ENCODE measurements at places on chromosomes 1 and 21.

DNA sequence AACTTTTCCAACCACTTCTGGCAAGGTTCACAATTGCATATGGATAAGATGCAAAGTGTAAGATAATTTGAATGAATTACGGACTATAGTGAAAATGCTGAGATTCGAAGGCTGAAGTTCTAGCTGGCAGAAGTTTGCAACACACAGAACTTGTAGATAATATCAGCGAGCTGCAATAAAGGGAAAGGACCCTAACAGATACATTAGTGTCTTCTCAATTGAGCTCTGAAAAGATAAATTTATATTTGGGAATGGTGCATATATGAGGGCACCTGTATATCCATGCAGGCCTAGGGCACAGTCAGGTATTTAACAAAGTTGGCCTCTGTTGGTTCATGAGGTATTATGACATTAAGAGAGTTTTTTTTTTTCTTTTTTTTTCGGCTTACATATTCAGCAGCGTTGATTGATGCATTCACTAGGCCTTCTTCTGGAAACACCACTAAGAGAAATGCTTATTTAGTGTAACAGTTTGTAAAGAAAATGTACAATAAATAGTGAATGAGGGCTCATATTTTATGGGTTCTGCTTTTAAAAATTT is 2.2 kb downstream of the NFIA start:
- no peak for ATAC-seq

DNA sequence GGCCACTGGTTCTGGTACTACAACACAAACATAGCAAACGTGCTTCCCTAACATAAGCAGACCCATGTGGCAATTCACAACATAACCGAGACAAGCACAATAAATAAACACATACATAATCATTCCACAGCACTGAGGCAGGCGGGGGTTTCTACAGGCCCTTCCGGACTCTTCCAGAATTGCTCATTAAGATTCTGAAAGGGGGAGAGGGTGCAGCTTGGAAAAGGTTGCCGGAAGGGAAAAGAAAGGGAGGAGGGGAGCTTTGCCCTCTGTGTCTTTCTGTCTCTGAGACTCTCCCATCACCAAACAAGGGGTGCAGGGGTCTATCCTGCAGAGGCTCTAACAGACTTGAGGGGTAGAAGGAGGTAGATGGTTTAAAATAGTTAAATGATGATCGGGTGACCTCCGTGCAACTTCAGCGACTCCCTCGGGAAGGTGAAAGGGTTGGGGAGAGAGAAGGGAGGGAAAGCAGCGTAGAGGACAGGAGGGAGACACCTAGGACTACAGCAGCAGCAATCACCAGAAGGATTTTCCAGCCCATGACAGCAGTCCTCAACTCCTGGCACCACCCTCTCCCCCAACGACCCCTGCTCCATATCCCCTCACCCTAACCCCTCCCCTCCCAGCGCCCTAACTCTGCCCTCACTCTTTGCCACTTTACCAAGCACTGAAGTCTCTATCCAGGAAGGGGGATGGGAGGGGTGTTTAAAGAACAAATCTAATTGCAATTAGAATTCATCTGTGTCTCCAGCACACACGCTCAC is 365.5 kb upstream of the ESRRG start:
- no peak for ATAC-seq

DNA sequence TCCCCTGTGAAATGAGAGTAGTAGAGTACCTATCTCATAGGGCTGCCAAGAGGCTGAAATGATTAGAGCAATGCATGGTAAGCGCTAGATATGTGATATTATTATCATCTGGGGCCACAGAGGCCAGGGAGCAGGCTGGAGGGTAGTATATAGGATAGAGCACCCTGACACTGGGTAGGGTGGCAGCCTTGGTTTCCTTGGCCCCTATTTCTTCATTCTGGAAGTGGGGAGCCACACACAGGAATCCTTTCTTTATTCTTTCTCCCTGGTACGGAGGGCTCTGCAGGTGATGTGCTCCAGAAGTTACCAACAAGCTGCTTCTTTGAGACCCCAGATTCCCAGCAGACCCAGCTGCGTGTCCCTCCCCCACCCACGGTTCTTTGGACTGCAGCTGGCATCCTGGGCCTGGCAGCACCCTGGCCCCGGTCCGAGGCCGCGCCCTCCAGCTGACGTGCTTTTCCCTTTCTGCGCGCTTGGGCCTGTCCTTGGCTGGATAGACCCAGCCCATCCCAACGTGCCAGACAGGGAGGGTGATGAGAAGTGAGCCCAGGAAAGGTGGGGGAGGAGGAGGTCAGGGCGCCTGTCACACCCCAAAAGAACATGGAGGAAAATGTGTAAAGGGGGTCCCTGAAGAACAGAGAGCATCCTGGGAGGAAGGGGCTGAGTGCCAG is 18.2 kb downstream of the INAVA start:
- ATAC-seq, result peak; percentile 76

DNA sequence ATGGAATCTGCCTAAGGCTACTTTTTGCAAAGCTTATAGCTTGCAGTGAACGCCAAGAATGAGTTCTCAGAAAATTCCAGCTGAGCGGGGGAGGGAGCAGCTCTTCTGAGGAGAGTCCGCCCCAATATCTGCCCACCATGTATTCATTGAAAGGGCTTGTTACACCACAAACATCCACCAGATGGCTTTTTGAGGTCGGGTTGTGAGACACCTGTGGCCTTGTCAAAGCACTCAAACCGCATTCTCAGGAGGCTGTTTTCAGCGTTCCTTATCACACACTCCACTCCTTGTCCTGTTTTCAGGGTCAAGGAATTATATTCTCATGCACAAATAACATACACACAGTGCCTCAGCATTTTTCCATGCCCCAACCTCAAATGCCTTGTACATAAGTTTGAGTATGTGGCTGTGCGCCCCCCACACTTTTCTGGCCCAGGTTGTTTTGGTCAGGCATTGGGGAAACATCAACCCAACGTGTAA is 3.9 kb upstream of the C4BPB start:
- ATAC-seq, result peak; percentile 49

GRCh38 chr1:201590474-201590873 is 51.5 kb downstream of the NAV1 start:
- no peak for ATAC-seq

DNA sequence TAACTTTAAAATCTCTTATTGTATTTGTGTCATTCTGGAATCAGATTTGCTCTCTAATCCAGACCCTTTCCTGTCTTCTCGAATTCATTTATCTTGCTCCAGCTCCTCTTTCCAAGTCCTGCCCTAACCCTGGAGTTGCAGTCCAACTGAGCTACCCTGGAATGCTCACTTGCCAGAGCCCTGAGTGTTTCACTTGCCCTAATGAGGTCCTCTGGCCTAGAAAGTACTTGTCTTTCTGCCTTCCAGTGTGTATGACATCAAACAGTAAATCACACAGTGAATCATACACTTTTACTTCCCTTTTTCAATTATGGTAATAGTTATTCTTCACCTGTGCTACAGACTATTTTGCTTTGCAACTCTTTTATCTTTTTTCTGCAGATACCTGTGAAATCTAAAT is 96.9 kb downstream of the NEK7 start:
- peak; percentile 90 for ATAC-seq

DNA sequence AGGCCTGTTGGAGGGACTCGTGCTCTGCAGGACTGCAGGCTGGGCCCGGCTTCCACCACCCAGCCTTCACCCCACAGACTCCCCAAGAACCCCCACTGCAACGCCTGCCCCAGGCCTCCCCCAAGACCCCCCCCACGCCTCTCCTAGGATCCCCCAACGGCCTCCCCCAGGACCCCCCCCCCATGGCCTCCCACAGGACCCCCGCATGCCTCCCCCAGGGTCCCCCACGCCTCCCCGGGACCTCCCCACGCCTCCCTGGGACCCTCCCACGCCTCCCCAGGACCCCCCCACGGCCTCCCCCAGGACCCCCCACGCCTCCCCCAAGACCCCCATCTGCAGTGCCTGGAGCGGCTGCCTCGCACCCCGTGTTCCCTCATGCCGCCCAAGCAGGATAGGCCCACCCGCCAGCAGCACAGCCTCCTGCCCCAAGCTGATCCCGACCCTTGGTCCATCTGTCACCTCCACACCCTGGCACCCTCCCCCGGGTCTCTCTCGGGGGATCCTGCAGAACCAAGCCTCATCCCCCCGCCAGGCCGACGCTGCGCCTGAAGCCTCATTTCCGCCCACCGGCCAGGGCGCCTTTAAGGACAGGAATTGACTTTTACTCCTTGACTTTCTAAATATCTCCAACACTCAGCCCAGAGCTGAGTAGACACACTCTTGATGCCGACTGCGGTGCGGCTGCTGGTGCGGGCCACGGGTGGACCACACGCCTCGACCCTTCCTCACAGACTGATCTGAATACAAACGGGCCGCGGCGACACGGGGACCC is 14.1 kb upstream of the RNF223 start:
- ATAC-seq, result no peak

DNA sequence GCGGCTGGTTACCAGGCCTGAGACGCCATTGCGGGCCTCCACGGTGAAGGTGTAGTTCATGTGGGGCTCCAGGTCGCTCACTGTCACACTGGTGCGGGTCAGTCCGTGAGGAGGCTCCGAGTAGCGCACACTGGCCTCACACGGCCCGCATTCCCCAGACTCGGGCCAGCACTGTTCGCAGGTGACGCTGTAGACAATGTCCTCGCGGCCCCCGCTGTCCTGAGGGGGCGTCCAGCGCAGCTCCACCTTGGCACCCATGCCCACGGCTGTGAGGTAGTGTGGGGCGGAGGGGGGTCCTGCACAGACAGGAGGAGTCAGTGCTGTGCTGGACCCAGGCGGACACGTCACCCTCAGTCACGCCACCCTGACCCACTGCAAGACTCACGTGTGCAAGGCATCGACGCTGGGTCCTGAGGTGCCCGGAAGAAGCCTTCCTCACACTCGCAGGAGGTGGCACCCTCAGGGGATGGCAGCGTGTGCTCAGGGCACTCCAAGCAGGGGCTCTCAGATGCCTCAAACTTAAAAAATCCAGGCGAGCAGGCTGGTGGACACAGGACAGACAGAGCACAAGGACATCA is 17.9 kb downstream of the EPHA2 start:
- peak; percentile 0 for ATAC-seq

- ATAC-seq, result no peak
These were observed 126.5 kb downstream of the RHOU start for GRCh38 chr1:228861832-228862180.

- ATAC-seq, result no peak
These were observed 137.4 kb upstream of the BARHL2 start for GRCh38 chr1:90854397-90854924.

DNA sequence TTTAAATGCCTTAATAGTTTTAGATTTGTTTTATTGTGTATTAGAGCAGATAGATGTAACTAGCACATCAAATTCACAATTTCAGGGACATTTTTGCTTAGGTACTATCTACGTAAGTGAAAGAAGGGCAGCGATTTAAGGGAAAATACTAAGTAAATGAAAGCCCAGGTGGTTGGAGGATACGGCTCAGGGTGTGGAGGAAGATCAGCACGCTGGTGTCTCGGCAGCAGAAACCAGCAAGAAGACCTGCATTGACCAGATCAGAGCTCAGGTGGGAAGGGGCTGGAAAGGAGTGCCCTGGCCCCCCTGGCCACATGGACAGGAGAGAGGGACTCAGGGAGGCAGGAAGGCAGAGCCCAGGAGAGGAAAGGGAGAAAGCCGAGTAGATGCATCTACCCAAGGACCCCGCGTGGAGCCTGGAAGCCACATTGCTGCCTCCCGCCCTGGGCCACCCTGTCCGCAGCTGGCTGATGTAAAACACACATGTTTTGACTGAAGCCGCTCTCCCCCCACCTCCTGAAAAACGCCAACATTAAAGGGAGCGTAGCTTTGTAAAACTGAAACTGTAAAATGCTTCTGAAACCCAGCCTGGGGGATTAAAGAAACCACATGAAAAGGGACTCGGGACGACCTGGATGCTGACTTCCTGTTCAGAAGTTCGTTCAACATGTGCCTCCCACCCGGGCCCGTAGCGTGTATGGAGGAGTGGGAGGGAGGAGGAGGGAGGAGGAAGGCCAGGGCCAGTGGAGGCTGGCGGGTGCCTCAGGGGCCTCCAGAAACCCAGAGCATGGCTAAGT is 72.6 kb upstream of the TARDBP start:
- ATAC-seq, result no peak

DNA sequence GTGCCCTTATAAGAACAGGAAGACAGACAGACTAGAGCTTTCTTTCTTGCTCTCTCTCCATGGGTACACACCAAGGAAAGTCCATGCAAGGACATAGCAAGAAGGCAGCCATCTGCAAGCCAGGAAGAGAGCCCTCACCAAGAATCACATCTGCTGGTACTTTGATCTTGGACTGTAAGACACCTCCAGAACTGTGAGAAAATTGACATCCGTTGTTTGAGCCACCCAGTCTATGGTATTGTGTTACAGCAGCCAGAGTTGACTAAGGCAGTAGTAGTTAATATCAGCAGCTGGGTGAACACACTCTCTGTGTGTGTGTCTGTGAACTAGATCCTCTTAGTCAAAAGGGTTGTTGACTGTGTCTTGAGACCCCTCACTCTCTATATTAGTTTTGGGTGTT is 53.8 kb upstream of the PPP2R5A start:
- no peak for ATAC-seq

GRCh38 chr21:44084496-44085241 is 22.5 kb upstream of the PWP2 start:
- ATAC-seq, result no peak

DNA sequence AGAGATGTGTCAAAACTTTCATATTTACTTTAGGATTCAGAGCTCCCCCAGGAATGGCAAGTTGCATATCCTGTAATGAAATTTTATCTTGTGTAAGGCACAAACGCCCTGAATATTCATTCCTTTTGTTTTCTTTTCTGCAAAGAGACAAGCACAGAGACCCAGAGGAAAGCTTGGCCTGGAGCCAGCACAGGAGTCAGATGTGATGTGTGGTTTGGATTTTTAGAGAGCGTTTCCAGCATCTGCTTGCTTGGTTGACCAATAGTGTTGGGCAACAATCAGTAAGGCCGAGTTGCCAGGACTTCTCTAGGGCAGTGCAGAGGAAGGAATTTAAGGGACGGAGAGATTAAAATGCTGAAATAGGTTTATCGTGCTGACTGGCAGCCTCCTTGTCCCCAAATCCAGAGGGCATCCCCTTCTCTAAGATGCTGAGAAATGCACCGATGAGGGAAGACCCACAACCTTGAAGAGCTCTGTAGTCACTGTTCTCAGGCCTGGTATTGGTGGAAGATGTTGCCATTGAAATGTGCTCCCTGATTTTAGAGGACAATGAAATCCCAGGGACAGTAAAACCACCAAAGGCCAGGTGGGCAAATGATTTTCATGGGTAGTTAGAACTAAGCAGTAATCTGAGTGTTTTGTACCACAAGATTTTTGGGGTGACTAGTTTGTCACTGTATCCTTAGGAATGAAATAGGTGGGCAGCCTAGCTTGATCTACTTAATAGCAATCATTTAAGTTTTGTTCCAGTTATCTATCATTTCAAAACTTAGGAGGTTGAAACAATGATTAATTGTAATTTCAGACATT is 37.9 kb upstream of the RHOU start:
- ATAC-seq, result no peak
